Suprapubic skin (tissue), 4 donors: ENCODE measurements at places on chromosomes 1 and 21.

GRCh38 chr1:76961181-76961819 is 94.0 kb downstream of the ST6GALNAC5 start:
- no peaks in the 10 kb centered on the region for H3K4me1 ChIP-seq
- no peak overlapping the region for H3K27ac ChIP-seq
- no peak for DNase-seq
- no peak overlapping the region for H3K4me3 ChIP-seq

DNA sequence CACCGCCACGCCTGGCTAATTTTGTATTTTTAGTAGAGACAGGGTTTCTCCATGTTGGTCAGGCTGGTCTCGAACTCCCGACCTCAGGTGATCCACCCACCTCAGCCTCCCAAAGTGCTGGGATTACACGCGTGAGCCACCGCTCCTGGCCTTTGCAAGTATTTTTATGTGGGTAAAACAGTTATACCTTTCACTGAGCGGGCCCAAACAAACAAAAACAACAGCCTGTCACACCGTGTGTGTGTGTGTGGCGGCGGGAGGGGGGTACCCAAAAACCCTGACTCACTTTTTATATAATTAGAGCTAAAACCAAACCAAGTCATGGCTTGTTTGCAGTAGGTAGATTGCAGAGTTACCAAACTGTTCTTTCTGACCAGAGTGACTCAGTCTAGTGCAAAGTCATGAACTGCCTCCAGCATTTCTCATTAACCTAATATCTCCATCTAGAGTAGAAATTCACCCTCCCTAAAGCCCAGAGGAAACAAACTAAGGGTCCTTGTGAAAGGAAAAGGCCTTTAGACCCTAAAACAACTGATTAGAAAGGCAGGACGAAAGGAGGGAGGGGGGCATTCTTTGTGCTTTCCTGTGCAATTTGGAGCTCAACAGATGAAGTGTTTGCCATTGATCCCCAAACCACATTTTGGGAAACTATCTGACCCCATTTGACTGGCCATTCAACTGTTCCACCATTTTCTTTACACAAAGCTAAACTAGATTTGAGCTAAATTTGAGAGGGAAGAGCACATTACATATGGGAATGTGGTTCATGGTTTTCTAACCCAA is 181.0 kb downstream of the DHRS3 start:
- no peak overlapping the region for H3K27ac ChIP-seq
- no peak overlapping the region for H3K4me3 ChIP-seq
- no peak for DNase-seq

- H3K36me3 ChIP-seq = no peaks in the 10 kb centered on the region
- no peak for DNase-seq
- no peaks in the 10 kb centered on the region for H3K27me3 ChIP-seq
Measured at GRCh38 chr1:81781749-81782148, 19.0 kb upstream of the ADGRL2 start.

DNA sequence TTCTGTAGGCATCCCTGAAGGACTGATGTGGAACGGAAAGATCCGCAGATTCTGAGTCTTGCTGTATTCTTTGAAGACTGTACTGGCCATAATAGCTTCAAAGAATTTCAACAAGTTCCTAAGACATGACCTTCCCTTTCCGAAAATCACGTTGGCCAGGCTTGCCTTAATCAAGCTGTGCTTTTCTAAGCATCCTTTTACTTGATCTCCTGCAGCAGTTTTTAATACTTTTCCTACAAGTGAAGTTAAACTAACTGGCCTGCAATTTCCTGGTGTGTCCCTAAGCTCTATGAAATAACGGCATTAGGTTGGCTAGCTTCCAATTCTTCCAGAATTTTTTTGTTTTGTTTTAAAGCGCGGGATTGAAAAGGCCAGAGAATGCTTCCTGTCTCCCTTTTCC is 40.3 kb downstream of the SPAG17 start:
- no peaks in the 10 kb centered on the region for H3K36me3 ChIP-seq
- no peaks in the 10 kb centered on the region for H3K27me3 ChIP-seq
- H3K4me1 ChIP-seq = peaks cover 4% of the 10 kb centered on the region
- H3K27ac ChIP-seq = no peak overlapping the region

GRCh38 chr21:31557421-31558188 is 101.9 kb upstream of the SOD1 start:
- H3K27ac ChIP-seq = no peak overlapping the region
- H3K4me1 ChIP-seq = peaks cover 40% of the 10 kb centered on the region
- no peaks in the 10 kb centered on the region for H3K36me3 ChIP-seq
- no peak for DNase-seq

DNA sequence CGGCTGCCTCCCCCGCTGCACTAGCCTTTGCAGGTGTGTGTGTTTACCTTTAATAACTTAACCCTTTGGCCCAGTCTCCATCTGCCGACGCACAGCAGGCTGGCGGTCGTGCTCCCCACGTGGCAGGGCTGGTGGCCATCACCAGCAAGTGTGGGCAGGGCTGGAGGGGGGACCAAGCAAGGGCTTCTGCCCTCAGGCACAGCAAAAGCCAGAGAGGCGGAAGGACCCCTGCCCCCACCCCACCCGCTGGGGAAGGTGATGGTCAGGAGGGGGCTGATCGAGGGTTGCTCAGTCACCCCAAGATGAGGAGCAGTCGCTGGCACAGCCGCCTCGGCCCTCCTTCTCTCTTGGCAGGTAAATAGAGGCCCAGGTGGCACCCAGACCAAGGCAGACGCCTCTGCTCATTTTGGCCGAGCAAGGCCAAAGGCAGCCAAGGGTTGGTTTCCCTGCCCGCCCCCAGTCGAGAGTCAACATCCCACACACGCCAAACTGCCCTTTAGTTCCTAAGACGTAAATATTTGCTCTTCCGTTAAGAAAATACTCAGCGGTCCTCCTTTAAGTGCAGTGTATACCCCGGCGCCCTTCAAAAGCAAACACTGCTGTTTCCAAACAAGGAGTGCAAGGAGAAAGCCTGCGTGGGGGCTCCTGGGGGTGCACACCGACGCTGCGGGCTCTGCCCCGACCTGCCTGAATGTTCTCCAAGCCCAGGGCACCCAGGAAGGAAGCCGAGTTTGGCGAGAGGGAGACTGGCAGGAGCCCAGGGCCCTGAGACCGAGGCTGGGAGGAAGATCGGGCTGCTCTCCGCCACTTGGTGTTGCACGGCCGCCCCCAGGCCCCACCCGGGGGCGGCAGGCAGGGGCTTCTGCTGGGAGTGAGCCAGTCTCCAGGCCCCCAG is 82.7 kb downstream of the SIK1 start:
- H3K36me3 ChIP-seq = no peaks in the 10 kb centered on the region
- H3K27me3 ChIP-seq = no peaks in the 10 kb centered on the region
- peaks cover 50% of the 10 kb centered on the region for H3K4me1 ChIP-seq
- H3K27ac ChIP-seq = peak overlapping the region; percentile 67

- H3K4me3 ChIP-seq = no peak overlapping the region
- no peak for DNase-seq
- H3K27ac ChIP-seq = no peak overlapping the region
- H3K4me1 ChIP-seq = peaks cover 57% of the 10 kb centered on the region
Measured at GRCh38 chr1:116498789-116499628, 71.8 kb downstream of the CD58 start.
